ENCODE measurements at places on chromosomes 6 and 20.

DNA sequence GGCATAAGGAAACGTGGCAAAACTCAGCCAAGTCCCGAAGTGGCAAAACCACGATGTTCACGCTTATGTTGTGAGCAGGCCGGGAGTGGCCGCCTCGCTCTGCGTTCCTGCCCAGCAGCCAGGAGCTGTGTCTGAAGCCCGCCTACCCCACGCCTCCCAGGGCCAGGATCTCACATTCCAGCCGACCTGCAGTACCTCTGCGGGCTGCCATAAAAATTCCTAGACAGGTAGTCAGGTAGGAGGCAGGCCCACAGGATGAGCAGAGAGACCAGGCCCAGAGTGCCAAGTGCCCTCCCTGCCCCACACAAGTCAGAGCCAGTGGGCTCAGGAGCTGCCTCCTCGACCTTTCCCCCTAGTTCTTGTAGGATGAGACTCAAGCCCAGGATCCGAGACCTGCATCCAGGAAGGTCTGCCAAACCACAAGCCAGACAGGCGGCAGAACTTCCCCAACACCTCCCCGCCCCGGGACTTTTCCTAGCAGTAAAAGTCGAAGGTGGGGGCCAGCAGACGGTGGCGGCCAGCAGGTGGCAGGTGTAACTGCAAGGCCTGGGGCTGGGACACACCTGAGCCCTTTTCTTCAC is 16.7 kb downstream of the PMEPA1 start:
- no peak for DNase-seq

- no peak for DNase-seq
Measured at GRCh38 chr20:3796477-3797225, 541 bp downstream of the CDC25B start.

DNA sequence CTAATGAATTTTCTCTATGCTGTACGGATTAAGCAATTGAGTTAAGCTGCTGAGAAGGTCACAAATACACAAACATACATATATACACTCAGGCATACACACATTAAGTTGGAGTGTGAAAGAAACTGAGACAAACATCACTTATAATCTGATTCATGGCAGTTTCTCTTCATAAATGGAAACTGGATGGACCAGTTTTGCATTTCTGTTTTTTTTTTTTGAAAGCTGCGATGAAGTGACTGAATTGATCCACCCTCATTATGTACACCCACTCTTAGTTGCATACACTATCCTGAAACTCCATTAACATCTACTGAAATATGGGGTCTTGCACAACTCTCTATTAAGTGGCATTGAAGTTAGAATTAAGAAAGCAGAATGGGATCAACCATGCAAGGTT is 32.9 kb upstream of the TENT5A start:
- no peak for DNase-seq

- DNase-seq, result no peak
Measured at GRCh38 chr6:111747829-111748228, 125.4 kb downstream of the FYN start.

GRCh38 chr6:16585805-16586204 is 175.5 kb downstream of the ATXN1 start:
- no peak for DNase-seq

GRCh38 chr6:111938710-111939109 is 65.5 kb upstream of the FYN start:
- peak; percentile 34 for DNase-seq

GRCh38 chr6:44627091-44627882 is 239.8 kb downstream of the CDC5L start:
- DNase-seq, result no peak
